ENCODE measurements at places on chromosomes 3 and 15. TPM values are rescaled to one million over a fixed set of nuclear protein-coding genes. Genes with fewer than 3 reads are reported as not detected.
A peak's percentile ranks its signal among the peaks of the same experiment; 100 is the strongest.

SEMA5B gene
- total RNA-seq = not detected

MESP2 gene
- not detected for total RNA-seq

IQCH gene
- 0.65 TPM for total RNA-seq

TM6SF1 gene
- 17.1 TPM for total RNA-seq

- H3K27ac ChIP-seq = peak overlapping the region; percentile 53
- DNase-seq = no peak
- no peaks in the 10 kb centered on the region for H3K27me3 ChIP-seq
- H3K36me3 ChIP-seq = no peaks in the 10 kb centered on the region
- H3K4me3 ChIP-seq = no peak overlapping the region
- H3K4me1 ChIP-seq = peaks cover 49% of the 10 kb centered on the region
Observed at GRCh38 chr3:99869621-99870020, 52.0 kb downstream of the CMSS1 start.

GRCh38 chr3:27049792-27050191 lies 319.4 kb downstream of the NEK10 start:
- no peaks in the 10 kb centered on the region for H3K36me3 ChIP-seq
- no peaks in the 10 kb centered on the region for H3K4me1 ChIP-seq
- no peak for DNase-seq

DNA sequence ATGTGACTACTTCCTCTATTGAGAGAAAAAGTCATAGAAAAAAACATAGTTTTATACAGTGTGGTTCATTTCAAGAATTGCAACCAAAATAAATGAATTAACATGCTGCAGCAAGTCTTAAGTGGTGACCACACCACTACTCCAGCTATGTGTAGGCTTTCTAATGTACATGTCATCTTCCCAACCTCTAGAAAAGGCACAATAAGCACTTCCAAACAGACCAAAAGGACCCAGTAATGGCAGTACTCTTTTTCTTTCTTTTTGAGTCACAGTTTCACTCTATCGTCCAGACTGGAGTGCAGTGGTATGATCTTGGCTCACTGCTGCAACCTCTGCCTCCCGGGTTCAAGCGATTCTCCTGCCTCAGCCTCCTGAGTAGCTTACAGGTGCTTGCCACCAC lies 219.3 kb upstream of the KBTBD8 start:
- H3K4me3 ChIP-seq = no peak overlapping the region
- H3K27me3 ChIP-seq = no peaks in the 10 kb centered on the region
- H3K36me3 ChIP-seq = no peaks in the 10 kb centered on the region
- no peaks in the 10 kb centered on the region for H3K4me1 ChIP-seq

DNA sequence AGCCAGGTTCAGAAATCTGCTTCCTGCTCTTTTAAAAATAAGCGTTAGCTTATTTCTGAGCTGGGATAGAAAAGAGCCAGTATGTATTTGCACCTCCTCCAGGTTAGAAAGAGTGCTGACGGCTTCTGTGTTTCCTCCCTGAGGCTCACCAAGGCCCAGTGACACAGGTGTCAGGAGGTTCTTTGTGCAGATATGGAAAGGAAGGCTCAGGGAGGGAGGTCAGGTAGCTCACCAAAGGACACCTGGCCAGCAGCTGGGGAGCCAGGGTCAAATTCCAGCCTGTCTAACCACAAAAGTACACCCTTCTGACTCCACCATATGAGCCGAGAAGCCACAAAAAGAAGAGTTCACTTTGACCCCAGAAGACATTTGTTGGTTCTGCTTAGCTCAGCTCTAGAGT lies 201.0 kb upstream of the WNT5A start:
- peaks cover 4% of the 10 kb centered on the region for H3K4me1 ChIP-seq
- no peak overlapping the region for H3K27ac ChIP-seq
- H3K36me3 ChIP-seq = no peaks in the 10 kb centered on the region
- no peaks in the 10 kb centered on the region for H3K27me3 ChIP-seq

DNA sequence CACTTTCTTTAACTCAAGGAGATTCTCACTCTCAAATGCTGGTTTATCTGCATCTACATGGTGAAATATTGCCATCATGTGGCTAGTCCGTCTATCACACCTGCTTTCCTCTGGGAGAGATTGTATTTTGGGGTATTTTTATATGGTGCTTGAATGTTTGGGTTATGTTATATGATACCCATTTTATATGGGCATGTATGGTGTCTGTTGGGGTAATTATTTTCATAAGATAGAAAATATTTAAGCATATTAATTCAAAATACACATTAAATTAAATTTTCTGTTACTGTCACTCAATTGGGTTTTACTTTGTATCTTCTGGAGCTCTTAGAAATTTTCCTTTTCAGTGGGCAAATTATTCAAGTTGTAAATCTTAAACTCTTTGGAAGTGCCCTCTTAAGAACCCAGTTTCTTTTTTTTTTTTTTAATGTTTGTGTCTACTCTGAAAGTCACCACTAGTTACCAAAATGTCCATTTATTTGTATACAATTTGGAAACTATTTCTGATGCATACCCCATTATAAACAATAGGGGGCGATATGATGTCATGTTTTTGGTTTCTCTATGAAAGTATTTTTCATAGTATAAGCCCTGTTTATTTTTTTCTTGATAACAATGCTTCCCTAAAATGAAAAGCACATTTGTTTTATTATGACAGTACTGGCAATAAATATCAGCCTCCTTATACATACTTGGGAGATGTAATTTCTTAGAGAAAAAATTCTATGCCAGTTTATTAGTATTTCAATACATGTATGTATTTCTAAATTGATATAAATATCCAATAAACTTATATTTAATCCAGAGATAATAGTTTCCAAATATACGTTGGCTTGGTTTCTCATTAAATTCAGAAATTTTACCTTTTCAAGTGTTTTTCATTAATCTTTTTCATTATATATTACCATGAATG lies 36.1 kb upstream of the PLSCR5 start:
- no peaks in the 10 kb centered on the region for H3K27me3 ChIP-seq
- H3K27ac ChIP-seq = no peak overlapping the region
- no peak for DNase-seq
- H3K4me1 ChIP-seq = no peaks in the 10 kb centered on the region
- no peak overlapping the region for H3K4me3 ChIP-seq

Data from gastrocnemius medialis (tissue), 4 donors.